ENCODE measurements at places on chromosomes 2 and 18.
A peak's percentile ranks its signal among the peaks of the same experiment; 100 is the strongest.

DNA sequence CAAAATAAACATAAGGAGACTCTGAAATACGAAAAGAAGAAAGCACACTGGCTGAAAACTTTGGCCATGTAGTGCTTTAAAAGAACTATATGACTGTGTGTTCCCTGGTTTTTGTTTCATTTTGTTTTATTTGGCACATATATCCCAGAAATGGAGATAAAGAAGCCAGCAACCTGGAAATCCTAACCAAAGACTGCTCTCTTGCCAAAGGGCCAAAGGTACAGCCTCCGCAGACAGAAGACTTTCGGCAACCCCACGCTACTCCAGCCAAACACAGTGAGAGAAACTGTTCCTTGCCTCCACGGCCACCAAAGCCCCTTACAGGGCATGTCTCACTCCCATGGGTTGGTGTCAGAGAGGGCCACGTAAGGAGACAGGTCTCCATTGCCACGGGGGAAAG, 381.2 kb upstream of the NETO1 start:
- DNase-seq, result no peak

GRCh38 chr18:28086670-28087552, 90.0 kb downstream of the CDH2 start:
- DNase-seq, result peak; percentile 16

- no peak for DNase-seq
Observed at GRCh38 chr18:57372444-57372843, 20.1 kb downstream of the ST8SIA3 start.

DNA sequence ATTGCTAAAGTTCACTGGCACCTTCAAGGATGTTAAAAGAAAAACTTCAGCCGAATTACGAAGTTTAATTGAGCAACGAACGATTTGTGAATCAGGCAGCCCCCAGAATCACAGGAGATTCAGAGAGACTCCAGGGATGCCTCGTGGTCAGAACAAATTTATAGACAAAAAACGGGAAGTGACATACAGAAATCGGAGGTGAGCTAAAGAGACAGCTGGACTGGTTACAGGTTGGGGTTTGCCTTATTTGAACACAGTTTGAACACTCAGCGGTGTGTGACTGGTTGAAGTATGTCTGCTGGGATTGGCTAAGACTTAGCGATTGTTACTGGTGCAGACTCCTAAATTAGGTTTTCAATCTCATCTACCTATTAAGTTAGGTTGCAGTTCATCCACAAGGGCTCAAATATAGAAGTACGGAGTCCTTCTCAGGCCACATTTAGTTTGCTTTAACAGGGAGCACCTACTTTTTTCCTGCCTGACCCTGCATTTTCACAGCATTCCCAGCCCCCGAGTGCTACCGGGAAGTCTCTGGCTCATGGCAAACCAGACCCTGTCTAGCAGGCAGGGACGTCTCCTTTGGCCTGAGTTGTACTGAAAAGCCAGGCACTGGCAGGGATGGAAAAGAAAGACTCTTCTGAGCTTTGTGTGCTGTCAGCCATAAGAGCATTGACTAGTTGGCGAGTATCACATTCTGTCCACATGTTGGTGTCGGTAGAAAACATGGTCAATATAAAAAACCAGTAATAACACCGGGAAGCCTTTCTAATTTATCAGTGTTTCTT, 41.1 kb downstream of the CDCA7 start:
- no peak for DNase-seq

DNA sequence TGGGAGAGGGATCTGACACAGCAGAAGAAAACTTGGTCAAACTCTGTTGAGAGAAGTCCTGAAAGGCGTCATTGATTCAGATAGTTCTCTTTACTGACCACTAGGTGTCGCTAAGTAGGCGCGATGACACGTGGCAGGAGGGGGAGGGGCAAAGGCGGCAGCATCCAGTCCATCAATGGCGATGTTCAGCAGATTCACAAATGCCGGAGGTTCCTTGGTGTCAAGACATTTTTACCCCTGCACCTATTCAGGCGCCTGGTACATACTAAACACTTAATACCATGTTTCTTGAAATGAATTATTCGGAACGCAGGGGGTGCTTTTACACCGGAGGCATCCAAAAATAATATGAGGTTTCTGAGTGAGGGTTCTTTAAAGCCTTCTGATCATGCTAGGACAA, 3.0 kb upstream of the PLEK start:
- peak; percentile 66 for DNase-seq

DNA sequence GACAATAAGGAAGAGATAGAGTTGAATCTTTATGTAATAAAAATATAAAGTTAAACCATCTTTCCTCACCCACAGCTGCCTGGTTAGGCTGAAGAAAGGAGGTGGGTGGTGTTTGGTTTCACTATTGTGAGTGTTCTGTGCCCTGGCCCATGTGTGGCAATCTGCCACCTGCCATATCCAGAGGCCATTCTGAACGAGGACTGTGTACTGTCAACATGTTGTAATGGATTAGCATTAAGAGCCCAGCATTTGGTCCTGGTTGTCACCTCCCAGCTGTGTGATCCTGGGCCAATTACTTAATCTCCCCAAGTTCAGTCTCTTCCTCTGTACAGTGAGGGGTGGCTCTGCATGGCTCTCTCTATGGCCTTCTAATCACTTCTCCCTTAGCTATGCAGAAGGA, 118.2 kb upstream of the SEC11C start:
- DNase-seq, result no peak

DNA sequence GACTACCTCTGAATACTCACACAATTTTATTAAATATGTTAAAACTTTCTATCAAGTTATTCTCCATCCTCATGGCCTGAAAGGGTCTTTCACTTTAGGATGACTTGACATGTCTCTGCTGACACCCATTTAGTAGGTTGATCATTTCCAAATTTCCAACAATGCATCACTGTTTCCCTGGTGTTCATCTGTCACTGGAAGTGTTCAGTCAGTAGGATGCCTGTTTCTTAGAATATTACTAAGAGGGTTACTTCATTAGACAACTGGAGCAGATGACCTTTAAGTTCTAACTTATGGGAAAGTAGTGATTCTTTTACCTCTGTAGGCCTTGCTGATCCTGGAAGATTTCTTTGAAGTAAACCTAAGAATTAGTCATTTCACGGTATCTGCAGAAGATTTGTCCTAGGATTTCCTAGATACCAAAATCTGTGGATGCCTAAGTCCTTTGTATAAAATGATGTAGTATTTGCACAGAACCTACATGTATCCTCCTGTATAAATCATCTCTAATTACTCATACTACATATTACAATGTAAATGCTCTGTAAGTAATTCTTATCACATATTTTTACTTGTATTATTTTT, 77.7 kb downstream of the MAP3K20 start:
- no peak for DNase-seq

DNA sequence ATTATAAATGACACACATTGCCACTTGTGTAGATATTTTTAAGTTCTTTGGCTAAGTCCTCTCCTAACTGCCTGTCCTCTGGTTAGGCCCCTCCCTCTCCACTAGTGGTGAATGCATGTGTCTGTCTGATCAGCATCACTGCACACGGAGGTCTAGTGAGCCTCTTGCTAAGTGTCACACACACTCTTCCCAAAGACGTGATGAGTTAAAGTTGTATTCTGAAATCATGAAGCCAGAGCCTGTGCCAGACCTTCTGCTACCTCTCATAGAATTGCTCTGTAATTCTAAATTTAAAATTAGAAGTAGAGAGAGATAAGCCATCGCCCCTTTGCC, 41.3 kb downstream of the RALB start:
- no peak for DNase-seq

GRCh38 chr2:12251749-12252148, 465.0 kb upstream of the TRIB2 start:
- DNase-seq, result no peak

DNA sequence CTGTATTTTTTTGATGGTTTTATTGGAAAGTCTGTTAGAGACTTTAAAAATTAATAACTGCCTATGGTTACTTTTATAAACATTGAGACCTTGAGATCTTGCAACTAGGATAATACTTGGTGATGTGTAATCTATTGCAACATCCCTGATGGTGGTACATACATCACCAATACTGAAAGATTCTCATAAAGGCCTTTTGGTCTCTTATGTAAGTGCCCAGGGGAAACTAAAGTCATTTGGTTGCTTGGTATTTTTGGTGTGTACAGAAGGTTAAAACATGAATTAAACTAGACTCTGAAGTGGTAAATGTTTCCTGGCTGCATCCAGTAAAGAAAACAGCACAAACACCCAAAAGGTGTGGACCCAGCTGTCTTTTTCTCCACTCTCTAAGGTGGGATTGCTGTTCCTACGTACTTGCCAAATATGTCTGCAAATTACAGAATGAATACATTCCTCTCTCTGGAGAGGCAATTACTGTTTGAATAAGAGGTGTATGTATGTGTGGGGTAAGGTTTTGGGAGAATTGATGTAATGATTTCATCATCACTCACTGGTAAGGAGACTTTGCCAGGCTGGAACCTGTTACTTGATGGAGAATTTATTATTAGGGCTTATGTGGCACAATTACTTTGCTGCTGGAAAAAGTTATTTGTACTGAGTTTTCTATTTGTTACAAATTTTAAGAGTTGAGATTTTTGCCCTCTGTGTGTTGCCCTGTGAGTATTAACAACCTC, 3.6 kb downstream of the B3GNT2 start:
- DNase-seq, result peak; percentile 60

GRCh38 chr2:65834062-65834461, 401.7 kb upstream of the SPRED2 start:
- DNase-seq, result no peak

GRCh38 chr2:154189953-154190352, 318.2 kb downstream of the GALNT13 start:
- DNase-seq, result no peak

DNA sequence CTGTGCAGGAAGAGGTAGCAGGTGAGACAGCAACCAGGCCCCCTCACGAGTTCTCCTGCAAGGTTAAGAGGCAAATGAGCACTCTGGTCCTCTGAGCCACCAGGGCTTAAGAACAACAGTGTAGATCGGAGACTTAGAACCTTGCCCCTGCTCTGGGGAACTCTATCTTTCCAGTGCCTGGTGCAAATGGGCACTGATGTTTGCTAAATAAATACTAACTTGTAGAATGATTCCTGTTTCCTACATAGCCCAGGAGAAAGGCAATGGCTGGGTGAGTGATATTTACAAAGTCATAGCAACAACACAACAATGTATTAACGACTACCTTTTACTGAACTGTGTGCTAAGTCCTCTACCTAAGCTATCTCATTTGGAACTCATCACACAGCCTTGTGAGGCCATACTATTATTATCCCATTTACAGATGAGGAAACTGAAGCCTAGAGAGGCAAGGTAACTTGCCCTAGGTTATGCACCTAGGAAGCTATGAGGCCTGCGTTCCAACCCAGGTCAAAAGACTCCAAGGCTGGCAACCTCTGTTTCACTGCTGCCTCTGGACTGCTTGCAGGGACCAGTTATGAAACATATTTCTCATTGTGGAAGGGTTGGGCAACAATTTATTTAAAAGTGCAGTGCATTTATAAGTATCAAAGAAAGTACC, 4.3 kb downstream of the ATP8B1 start:
- no peak for DNase-seq

GRCh38 chr2:126978333-126978732, 79.6 kb downstream of the TEX51 start:
- DNase-seq, result no peak

DNA sequence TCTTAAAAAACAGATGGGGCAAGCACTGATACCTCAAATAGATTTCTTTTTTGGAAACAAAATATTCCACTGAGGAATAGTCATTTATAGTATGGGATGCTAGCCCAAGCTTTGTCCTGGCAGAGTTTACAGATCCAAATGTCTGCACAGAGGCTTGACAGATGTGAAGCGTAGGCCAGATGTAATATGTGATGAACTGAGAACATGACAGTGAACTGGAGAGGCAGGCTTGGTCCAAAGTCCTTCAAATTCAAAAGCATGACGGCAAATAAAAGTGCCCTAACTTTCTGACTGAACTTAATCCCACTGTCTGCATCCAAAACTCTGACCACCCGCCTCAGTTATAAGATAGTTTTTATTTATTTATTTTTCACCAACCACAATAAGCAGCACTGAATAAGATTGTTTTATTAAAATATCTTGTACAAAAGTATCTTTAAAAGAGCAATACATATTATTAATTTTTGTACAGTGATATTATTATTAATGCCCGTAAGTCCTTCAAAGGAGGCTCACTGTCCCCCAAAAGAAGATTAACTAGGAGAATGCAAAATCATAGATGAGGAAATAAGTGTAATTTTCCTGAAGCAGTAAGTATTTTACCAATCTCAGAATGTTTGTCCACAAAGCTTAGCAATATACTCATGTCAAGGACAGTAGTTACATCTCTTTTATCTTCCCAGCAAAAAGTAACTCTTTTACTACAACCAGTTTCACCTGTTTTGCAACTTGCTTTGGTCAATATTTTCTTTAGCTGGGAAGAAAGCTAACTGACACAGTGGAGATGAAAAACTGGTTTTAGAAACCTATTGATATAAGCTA, 10.7 kb upstream of the SPOPL start:
- DNase-seq, result no peak

DNA sequence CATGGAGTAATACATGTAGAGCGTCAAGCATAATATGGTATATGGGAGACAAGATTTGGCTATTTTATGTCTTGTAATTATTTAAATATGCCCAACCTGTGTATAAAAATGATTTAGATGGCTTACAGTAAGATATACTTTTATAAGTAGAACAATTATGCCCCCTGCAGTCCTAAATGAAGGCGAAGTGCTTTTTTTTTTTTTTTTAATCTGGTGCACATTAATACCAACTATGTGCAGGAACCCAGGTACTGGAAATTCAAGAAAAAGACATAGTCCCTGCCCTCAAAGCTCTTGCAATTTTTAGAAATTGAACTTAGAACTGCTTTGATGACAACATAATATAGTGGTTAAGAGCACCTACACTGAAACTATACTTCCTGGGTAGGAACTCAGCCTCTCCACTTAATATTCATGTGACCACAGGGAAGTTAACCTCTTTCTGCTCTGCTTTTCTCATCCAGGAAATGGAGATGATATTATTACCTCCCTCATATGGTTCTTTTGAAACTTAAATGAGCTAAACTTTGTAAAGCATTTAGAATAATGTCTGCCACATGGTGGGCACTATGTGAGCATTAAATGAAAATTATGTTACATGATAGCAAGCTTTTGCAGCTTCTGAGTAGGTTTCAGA, 38.1 kb downstream of the AFTPH start:
- DNase-seq, result no peak

DNA sequence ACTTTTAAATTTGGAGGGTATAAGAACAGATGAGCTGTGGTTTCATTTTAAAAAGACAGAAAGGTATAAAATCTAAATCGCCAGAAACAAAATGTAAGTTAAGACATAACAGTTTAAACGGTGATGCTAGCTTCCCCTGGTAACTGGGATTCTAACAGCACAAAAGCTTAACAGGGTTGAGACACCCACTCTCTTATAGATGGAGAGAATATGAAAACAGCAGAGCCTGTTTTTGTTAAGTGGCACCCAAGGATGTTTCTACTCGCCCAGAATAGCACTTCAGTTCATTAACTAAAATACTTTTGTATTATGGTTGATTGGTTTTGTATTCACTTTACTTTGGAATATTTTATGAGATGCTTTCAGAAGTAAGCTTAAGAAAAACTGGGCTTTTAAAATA, 151.9 kb upstream of the RND3 start:
- no peak for DNase-seq

DNA sequence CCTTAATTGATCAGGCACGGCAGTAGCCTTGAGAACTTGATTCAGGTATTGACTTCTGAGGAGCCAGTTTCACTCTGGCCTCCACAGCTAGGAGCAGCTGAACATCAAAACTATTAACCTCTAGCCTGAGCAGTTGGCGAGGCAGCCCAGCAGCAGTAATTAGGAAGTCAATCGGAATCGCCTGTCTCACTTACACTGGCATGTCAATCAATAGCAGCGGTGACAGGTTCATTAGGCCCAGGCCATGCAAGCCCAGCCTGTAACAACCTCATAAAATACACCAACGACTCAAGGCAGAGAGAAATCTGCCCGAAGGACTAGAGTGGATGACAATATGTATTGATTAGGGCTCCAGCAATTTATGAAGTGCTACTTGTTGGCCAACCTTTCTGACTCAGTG, 255.4 kb upstream of the SKOR2 start:
- no peak for DNase-seq
